ENCODE measurements at places on chromosomes 7 and 10.

GRCh38 chr10:32004161-32004591 is 52.0 kb downstream of the KIF5B start:
- DNase-seq, result no peak

DNA sequence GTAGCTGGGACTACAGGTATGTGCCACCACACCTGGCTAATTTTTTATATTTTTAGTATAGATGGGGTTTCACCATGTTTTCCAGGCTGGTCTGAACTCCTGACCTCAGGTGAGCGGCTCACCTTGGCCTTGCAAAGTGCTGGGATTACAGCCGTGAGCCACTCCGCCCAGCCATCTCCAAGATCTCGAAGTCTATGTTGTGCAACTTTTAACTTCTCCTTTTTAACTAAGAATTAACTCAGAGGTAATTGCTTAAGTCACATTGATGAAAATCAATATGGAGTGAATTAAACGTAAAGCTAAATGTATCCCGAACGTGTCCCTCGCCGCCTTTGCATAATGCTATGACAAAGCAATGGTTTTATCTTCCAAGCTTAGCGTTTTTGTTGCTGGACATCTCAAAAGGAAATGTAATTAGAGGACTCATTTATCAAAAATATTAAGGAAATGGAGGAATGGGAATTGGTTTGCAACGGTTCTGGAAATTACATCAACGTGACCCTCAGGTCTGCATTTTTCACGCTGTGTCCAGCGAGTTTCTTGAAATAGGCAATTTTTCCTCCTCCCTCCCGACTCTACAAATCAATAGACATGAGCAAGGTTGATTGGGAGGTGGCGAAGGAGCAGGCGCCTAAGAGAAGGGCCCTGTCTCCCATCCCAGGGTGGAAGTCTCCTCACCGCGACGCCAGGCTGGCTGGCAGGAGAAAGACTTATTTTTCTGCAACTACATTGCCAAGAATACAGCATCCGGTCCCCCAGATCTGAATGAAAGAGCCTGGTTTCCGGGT is 89.8 kb downstream of the TMEM130 start:
- no peak for DNase-seq

DNA sequence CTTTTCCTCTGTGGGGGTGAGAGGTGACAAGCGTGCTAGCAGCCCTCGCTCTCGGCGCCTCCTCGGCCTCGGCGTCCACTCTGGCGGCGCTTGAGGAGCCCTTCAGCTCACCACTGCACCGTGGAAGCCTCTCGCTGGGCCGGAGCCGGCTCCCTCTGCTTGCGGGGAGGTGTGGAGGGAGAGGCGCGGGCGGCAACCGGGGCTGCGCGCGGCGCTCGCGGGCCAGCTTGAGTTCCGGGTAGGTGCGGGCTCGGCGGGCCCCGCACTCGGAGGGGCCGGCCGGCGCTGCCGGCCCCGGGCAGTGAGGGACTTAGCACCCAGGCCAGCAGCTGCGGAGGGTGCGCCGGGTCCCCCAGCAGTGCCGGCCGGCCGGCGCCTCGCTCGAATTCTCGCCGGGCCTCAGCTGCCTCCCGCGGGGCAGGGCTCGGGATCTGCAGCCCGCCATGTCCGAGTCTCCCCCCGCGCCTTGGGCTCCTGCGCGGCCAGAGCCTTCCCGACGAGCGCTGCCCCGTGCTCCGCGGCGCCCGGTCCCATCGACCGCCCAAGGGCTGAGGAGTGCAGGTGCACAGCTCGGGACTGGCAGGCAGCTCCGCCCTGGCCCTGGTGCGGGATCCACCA is 352.8 kb upstream of the PODXL start:
- no peak for DNase-seq

DNA sequence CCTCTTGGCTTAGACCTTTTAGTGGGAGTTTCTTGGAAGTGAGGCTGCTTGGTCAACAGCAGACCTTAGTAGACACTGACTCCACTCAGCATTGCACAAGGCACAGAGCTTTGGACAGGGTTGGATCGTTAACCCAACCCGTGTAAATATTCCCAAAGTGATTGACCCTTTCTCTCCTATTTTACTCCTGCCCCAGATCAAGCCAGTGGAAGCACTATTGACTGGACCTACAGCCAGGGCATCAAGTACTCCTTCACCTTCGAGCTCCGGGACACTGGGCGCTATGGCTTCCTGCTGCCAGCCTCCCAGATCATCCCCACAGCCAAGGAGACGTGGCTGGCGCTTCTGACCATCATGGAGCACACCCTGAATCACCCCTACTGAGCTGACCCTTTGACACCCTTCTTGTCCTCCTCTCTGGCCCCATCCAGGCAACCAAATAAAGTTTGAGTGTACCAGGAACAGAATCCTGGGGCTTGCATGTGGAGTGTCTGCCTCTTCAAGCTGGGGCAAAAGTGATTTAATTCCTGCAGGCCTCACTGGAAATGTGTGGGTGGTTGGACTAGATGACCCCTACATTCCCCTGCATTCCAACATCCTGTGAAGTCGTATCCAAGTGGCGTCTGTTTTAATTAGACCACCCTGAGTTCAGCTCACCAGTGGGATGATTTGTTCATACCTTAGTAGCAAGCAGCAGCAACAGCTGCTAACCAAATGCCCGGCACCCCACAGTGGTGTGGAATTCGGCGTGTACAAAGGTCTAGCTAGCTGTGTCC is 7.5 kb downstream of the CPA1 start:
- no peak for DNase-seq

- no peak for DNase-seq
Measured at GRCh38 chr7:50405221-50405620, 44.9 kb downstream of the FIGNL1 start.

DNA sequence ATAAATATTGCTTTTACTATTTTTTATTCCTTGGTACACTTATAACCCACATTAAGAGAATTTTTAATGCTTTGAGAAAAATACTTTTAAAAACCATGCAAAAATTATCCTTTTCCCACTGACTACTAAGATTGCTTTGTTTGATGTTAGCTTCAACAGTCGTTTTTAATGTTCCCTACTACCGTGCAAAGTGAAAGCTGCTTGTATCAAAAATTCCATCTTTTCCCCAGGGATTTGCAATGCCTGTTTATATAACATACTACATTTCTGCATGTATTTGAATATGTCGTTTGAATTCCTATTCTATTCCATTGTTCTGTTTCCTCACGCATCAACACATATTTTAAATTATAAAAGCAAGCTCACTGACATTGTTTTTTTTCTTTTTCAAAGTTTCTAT is 54.4 kb downstream of the TFPI2 start:
- DNase-seq, result no peak

GRCh38 chr10:72073708-72074573 is 14.4 kb downstream of the SPOCK2 start:
- no peak for DNase-seq

DNA sequence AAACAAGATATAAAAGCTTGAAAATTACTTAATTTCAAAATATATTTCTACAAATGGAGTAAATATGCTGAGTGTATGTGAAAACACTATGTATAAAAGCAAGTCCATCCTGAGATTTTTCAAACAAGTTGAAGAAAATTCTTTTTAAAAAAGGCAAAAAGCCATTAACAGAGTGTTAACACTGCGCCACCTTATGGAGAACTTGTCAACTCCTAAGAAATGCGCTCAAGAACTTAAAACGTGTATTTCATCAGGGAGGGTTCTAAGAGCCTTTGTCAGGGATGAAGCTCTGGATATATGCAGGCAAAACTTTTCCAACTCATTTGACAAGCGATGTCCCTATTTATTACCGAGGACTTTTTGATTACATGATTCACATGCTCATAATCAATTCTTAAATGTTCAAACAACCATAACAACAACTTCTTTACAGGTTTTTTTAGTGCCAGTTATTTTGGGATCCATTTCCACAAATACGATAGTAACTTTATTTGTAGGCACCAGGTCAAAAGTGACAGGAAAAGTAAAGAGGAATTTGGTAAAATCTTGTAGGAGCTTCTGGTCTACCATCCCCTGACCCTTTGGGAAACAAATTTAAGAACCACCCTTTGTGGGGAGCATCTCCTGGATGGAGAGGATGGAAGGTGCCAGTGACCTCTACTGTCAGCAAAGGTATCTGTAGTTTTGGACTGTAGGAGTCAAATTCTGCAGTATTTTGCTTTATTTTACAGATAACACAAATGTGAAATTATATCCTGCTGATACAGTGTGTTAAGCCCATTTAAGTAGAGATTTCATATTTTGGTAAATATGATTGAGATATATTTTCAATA is 23.2 kb downstream of the CALCR start:
- no peak for DNase-seq

DNA sequence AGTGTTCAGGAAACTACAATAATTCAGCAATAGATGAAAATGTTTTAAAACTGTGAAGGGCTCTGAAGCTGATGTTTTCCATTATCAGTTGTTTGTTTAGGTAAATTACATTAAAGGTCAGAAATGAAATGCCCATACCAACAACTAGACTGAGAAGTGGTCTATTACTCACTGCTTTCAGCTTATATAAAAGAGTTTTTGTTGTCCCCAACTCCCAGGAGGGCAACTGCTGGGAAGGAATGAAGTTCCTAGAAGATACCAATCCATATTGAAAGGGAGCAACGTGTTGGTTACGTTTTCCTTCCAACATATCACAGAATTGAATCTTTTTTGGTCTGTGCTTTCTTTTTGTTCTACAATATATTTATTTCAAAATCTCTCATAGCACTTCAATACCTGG is 330.6 kb upstream of the LRRN3 start:
- no peak for DNase-seq

DNA sequence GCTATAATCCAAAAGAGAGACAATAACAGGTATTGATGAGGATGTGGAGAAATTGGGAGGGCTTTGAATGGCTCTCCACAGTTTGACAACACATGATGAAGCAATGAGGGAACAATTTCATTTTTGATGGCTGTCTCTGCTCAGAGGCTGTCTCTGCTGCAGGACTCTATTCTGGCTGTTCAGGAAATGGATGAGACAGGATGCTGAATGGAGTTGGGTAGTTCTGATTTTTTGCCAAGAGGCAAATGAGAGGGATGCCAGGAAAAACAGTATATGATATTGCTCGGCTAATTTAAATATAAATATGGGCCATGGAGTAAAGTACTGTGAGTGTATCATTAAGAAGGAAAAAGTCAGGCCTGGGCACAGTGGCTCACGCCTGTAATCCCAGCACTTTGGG is 16.8 kb downstream of the APBB1IP start:
- no peak for DNase-seq

- DNase-seq, result no peak
Measured at GRCh38 chr10:2282202-2282601, 544.9 kb upstream of the ADARB2 start.

DNA sequence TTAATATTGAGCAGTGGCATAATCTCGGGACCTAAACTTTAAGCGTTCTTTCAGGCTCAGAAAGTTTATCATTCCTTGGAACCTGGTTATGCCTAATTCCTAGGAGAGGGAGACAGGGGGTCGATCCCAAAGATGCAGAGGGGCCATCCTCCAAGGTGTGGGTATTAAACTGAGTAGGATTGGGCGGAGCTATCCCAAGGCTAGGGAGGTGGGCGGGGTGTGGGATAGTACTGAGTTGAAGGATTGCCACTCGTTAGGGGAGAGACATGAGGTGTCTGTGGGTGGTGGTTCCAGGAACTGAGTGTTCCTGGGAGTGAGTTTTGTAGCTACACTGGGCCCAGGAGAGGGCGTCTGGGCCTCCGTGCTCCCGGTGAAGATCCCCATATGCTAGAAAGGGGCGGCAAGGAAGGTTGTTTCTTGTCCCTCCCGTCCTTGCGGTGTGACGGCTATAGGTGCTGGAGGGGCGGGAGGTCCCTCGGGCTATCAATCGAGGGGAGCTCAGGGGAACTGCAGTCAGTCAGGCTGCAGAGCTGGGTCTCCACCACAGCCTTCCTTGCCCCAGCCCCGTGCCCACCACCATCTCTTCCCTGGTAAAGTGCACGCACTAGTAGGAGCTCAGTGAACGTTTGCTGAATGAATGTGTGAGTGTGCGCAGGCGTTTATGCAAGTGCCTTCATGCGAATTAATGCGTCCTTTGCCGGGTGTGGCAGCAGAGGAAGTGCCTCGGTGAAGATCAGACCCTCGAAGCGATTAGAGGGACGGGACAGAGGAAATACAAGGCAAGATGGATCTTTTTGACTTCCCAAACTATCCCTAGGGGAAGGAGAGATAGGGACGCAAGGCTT is 3.0 kb upstream of the HMX2 start:
- no peak for DNase-seq

GRCh38 chr10:69292459-69292858 is 14.2 kb downstream of the HK1 start:
- DNase-seq, result no peak

Measured in activated CD4-positive, alpha-beta T cell treated with anti-CD3 and anti-CD28 coated beads for 1 hour (primary cell).